ENCODE measurements at places on chromosomes 6 and 20. TPM values are rescaled to one million over a fixed set of nuclear protein-coding genes. Genes with fewer than 3 reads are reported as not detected.
A peak's percentile ranks its signal among the peaks of the same experiment; 100 is the strongest.

DNA sequence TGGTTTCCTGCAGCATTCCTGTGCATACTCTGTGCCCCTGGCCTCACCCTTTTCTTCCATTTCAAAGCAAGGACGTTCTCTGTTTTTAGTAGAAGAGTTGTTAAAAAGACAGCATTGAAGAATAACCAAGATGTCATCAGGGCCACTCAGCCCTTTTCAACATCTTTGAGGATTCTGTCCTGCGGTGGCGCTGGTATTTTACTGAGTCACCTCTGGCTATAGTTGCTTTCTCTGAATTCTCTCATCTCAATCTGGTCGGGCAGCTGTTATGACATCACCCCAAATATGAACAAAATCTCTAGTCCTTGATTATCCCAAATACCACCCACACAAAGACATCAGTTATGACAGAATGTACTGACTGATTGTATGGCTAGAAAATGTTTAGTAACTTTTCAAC lies 204.2 kb downstream of the GRIK2 start:
- DNase-seq = no peak

DNA sequence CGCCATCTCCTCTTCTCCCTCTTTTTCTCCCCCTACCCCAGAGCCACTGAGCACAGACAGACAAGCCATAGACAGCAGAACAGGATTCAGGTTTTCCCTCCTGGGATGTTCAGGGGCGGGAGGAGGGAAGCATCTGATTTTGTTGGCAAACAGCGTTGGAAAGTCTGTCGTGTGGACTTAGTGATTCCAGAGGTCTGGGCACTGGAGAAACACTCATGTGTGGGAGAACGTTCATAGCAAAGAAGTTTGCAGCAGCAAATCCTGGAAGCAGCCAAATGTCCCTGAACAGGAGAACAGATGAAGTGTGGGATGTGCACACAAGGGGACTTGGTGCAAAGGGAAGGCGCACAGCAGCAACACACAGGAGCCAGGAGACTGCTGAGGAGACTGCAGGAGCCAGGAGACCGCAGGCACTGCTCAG lies 264.1 kb upstream of the CDYL start:
- no peak for DNase-seq

DNA sequence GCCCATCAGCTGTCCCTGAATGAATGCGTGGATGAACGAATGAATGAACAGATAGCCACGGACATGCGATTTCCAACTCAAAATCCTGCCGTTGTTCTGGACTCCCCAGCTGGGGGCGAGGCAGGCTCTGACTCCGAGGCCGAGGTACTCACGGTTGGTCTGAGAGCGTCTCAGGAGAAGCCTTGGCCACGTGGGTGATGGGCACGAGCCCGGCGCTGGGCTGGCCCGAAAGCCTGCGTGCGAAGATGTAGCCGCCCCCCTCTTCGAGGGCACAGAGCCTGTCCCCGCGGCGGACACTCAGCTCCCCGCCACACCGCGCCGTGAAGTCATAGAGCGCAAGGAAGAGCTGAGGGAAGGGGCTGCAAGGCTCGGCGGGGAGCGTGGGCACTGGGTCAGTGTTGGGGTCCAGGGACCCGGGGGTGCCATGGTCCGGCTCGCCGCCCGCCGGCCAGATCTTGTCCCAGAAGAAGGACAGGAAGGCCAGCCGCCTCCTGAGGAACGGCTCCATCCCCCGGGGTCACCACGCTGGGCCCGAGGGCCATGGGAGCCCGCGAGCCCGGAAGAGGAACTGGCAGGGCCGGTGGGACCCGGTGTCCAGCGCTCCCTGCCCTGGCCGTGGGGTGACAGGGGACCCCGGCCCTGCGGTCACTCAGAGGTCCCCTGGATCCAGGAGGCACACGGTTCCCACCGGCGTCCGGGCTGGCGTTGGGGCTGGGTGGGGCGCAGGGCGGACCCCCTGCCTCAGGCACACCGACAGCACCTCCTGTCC lies 409 bp downstream of the SRMS start:
- DNase-seq = no peak

GRCh38 chr6:15023448-15023847 lies 222.4 kb upstream of the JARID2 start:
- no peak for DNase-seq

- DNase-seq = peak; percentile 59
Measured at GRCh38 chr6:9766240-9766915, 648.5 kb downstream of the TFAP2A start.

DNA sequence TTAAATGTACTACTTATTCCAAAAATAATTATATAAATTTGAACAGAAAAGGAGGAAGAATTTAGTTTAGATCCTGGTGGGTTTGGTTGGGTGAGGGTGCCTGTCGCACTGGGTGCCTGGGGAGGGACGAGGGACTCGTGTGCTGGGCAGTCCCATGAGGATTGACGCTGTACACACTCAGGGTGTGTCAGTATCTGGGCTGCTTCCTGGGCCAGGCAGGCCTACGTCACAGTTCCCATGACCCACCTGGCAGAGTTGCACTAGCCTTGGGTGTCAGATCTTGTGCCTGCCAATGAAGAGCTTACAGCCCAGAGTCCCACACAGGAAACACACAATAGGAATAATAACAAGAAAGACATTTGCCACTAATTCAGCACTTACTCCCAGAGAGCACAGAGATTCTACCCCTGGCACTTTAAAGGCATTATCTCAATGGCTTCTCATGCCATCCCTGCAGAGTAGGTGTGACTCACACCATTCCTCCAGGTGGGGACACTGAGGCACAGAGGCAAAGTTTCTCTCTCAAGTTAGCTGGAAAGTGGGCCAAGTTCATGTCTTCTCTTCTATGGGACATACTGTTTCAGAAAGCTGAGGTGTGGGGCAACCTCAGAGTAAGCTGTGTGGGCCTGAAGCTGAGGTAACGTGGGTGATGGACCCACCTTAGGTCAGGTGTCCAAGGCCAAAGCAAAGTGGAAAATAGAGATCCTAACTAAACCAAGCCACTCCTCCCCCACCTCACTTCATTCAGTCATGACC lies 1.3 kb upstream of the SDCBP2 start:
- peak; percentile 35 for DNase-seq

- DNase-seq = no peak
Measured at GRCh38 chr6:18179770-18180356, 24.6 kb downstream of the KDM1B start.

DNA sequence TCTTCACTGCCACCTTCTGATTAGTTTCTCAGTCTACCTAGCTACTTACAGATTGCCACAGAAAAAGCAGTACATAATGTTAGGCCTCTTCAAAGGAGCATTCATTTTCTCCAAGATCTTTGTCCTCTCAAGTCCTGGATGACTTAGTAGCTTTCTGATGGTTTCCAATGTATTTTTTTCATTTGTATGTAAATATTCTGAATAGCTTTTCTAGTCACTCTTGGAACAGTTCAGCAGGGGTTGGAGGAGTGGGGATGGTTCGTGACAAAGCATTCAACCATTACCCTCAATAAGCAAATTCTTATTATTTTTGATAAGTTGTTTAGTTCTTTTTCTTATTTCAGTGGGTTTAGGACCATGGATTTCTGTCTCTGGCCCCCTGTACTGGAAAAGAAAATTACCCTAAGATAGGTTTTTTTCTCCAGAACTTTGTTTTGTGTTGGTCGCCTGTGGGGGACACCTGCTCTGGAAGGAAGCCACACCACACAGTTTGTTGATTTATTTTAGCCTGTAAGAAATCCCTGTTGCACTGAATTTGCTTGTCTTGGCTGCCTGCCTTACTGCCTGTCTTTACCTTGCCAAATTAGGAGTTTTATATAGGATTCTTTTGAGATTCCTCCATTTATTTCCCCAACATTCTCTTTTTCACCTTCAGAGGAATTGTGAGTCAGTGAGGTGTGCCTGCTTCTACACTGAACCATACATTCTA lies 247.9 kb downstream of the RFPL4B start:
- DNase-seq = no peak

DNA sequence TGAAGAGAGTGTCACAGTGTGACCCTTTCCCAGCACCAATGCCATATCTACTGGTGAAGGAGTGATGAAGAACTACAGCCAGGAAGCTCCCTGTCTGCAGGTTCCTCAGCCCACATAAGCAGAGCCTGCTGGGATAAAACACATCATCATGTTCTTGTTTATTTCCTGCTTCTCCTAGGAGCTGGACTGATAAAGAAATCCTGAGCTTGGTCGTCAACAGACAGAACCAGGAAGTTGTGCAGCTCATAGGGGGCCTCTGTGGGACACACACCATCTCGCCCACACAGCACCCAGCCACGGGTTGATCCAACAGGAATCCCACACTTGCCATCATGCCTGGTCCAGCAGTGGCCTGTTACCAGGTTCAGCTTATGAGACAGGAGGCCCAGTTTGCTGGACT lies 2.8 kb upstream of the CSTL1 start:
- DNase-seq = no peak

DNA sequence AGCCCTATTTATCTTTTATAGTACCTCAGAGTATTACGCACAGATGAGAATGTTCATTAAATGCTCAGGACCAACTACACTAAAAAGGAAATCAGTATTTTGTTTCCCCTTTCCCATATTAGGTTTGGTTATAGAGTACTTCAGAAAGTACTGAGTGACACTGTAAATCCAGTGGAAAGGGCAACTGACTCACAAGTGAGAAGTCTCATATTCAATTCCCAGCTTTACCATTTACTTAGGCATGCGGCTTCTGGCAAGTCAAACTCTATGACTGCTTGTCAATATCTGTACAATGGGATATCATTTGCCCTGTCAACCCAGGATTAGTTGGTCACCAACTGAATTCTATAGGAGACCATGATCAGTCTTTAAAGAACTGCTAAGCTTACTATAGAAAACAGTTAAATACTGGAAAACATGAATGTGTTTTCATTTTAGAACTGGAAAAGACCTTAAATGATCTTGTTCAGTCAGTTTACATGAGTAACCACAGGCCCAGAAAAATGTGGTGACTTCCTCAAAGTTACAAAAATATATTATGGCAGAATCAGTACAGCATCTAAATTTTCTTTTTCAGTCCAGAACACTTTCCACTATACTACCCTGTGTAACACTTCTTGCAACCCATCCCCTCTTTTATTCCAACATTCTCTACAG lies 3.6 kb downstream of the MAP3K7 start:
- no peak for DNase-seq

DNA sequence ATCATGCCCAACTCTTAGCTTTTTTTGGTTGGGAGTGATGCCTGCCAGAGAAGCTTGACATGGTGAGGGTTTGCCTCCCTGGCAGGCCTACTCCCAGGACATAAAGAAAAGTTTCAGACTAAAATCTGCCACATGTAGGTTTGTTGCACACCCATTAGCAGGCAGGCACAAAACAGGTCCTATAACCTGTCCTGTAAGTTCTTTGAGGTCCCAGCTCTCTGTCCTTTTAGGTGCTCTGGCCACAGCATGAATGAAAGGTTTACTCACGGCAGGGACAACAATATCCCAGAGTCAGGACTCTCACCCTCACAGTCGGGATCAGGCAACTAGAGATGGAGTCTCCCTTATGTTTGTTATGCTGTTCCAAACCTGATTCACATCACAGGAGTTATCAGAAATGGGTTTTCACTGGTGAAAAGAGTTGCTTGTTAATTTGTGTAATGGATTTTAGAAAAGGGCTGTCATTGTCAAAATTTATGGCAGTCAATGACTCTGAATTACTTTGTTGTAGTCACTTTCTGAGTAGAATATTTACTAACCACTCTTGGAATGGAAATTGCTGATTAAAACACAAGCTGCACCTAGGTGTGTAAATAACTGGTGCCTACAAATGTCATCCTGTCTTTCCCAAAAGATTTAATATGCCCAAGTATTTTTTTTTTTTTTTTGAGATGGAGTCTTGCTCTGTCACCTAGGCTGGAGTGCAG lies 5.8 kb upstream of the SRPK1 start:
- no peak for DNase-seq

DNA sequence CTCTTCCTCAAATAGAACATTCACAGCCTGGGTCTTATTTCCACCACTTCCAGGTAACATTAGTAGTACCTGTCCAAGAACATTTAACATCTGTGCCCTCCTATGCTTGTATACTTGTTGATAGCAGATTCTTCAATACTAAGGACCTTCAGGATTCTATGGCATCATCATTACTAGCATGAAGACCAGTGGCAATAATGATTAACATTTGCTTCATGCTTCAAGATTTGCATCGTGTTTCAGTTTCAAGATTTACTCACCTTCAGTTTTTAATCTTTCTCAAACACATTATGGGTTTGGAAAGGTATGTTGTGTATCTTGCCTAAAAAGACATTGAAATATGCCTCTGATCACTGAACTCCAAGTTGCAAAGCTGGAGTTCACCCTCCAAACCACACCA lies 412.8 kb upstream of the NRSN1 start:
- no peak for DNase-seq

GRCh38 chr6:88472851-88473525 lies 306.8 kb upstream of the CNR1 start:
- no peak for DNase-seq

- DNase-seq = no peak
Measured at GRCh38 chr6:46510651-46511050, 19.4 kb upstream of the RCAN2 start.

DNA sequence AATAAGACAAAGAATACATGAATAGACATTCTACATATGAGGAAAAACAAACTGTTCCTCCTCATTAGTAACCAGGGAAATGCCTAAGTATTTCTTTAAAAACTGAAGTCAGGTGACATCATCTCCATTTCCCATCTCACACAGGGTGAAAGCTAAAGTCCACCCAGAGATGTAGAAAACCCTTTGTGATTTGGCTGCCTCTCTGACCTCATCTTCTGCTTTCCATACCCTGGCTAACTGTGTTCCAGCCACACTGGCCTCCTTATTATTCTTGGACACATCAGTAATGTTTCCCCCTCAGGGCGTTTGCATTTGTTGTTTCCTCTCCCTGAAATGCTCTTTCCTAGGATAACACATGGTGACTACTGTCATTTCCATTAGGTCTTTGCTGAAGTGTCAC lies 40.4 kb downstream of the ESF1 start:
- no peak for DNase-seq

DNA sequence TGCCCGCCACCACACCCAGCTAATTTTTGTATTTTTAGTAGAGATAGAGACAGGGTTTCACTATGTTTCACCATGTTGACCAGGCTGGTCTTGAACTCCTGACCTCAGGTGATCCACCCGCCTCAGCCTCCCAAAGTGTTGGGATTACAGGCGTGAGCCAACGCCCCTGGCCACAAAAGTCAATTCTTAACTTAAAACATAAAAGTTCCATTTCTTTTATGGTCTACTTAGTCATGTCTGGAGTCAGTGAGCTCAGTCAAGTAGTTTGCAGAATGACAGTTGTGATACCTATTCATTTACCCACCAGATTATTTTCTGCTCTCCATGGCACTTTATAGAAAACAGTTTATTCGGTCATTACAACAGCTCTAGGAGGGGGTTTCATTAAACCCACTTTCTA lies 103.1 kb upstream of the ESR1 start:
- DNase-seq = no peak

Gene GPANK1
- total RNA-seq = 16.0 TPM

Gene SYNDIG1
- 0.12 TPM for total RNA-seq

Gene PDE10A
- total RNA-seq = 6.9 TPM

Gene CLVS2
- total RNA-seq = not detected

Gene TAPBP
- total RNA-seq = 108 TPM

Gene VPS16
- total RNA-seq = 19.2 TPM

Gene SPATA25
- total RNA-seq = 0.87 TPM

Gene SLCO4A1
- total RNA-seq = 48.3 TPM

Gene SLC17A1
- total RNA-seq = not detected

Measured in epithelial cell of proximal tubule (primary cell).